ENCODE measurements at places on chromosomes 3 and 15. TPM values are rescaled to one million over a fixed set of nuclear protein-coding genes. Genes with fewer than 3 reads are reported as not detected.

The SLC2A2 gene
- not detected for total RNA-seq

The CPA3 gene
- total RNA-seq = 8.1 TPM

The CRYGS gene
- total RNA-seq = 1.0 TPM

The GABRB3 gene
- total RNA-seq = 12.4 TPM

The LRRC3B gene
- 1.5 TPM for total RNA-seq

The ATR gene
- total RNA-seq = 35.6 TPM

The MYRIP gene
- total RNA-seq = 4.8 TPM
